ENCODE measurements at places on chromosomes 11 and 22. TPM values are rescaled to one million over a fixed set of nuclear protein-coding genes. Genes with fewer than 3 reads are reported as not detected.

ANGPTL5 gene
- not detected for total RNA-seq

SCUBE2 gene
- 3.4 TPM for total RNA-seq

XKR3 gene
- not detected for total RNA-seq

PHOX2A gene
- not detected for total RNA-seq

RANBP1 gene
- total RNA-seq: 588 TPM

ESAM gene
- 0.89 TPM for total RNA-seq

OR8A1 gene
- not detected for total RNA-seq

LRRC75B gene
- total RNA-seq: 10.1 TPM

RFPL2 gene
- total RNA-seq: not detected

TRIM49 gene
- total RNA-seq: not detected

TBRG1 gene
- total RNA-seq: 32.4 TPM

IGSF9B gene
- total RNA-seq: 0.50 TPM

TMEM191C gene
- total RNA-seq: 0.66 TPM

FAM83F gene
- under 0.01 TPM for total RNA-seq

KCNQ1OT1 gene
- total RNA-seq: 2.8 TPM

SCGB1D2 gene
- total RNA-seq: not detected

NLRP14 gene
- 0.50 TPM for total RNA-seq

GLYAT gene
- total RNA-seq: not detected

PANX3 gene
- not detected for total RNA-seq

CDKN1C gene
- 13.7 TPM for total RNA-seq

MIAT gene
- 1.5 TPM for total RNA-seq

RAG2 gene
- not detected for total RNA-seq

CTSW gene
- 0.12 TPM for total RNA-seq

ALDH3B1 gene
- total RNA-seq: 16.7 TPM

IRAG1 gene
- total RNA-seq: 22.6 TPM

OR8G5 gene
- not detected for total RNA-seq

NRGN gene
- total RNA-seq: 1.5 TPM

HRAS gene
- 51.5 TPM for total RNA-seq

ADAMTS15 gene
- total RNA-seq: 1.00 TPM

All from uterine smooth muscle cell (primary cell).